Activated T-cell treated with anti-CD3 and anti-CD28 coated beads for 4 hours (primary cell): ENCODE measurements at places on chromosomes 3 and 15.

GRCh38 chr3:154061001-154061370 lies 60.2 kb upstream of the ARHGEF26 start:
- DNase-seq = no peak

DNA sequence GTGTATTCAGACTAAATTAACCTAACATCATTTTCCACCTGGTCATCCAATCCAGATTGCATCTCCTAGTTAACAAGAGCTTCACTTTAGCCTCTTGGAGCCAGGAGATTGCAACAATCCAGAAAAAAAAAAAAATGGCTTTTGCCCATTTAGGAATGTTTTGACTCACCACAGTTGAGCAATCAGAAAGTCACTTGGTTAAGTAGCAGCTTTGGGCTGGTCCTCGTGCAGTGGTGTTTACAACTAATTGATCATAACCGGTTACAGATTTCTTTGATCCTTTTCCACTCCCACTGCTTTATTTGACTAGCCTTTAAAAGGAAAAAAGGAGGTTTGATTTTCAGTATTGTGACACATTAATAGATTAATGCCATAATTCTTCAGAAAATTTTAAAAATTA lies 688.8 kb upstream of the CCDC54 start:
- no peak for DNase-seq

DNA sequence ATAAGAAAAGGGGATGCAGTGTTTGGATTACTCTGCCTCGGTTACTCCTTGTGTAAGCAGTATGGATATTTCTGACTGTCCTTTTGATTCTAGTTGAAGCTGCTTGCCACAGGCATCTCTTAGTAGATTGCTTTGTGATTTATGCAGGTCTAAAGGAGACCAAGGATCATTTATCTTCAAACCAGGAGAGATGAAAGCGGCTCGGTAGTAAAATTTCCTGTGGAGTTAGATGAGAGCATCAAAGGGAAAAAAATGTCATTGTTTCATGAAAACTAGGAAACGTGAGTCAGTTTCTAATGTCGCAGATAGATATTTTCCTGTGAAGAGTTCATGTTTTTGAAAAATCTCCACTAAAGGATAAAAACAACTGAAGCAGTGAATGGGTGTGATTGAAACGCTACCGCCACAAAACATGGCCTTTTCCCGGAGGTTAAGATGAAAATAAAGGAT lies 254.0 kb upstream of the TBL1XR1 start:
- no peak for DNase-seq

DNA sequence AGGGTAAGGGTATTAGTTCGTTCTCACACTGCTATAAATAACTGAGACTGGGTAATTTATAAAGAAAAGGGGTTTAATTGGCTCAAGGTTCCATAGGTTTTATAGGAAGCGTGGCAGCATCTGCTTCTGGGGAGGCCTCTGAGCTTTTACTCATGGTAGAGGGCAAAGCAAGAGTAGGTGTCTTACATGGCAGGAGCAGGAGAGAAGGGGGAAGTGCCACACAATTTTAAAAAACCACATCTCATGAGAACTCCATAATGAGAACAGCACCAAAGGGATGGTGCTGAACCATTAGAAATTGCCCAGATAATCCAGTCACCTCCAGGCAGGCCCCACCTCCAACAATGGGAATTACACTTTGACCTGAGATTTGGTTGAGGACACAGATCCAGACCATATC lies 12.2 kb downstream of the RNF111 start:
- no peak for DNase-seq

- DNase-seq = peak; percentile 33
These were observed 159.7 kb downstream of the POLR2M start for GRCh38 chr15:57866149-57866736.

- no peak for DNase-seq
These were observed 133.4 kb upstream of the ACP3 start for GRCh38 chr3:132183811-132184210.

- no peak for DNase-seq
These were observed 489.4 kb upstream of the IL12A start for GRCh38 chr3:159499031-159499793.

GRCh38 chr15:81053621-81054020 lies 52.9 kb downstream of the TLNRD1 start:
- DNase-seq = no peak

DNA sequence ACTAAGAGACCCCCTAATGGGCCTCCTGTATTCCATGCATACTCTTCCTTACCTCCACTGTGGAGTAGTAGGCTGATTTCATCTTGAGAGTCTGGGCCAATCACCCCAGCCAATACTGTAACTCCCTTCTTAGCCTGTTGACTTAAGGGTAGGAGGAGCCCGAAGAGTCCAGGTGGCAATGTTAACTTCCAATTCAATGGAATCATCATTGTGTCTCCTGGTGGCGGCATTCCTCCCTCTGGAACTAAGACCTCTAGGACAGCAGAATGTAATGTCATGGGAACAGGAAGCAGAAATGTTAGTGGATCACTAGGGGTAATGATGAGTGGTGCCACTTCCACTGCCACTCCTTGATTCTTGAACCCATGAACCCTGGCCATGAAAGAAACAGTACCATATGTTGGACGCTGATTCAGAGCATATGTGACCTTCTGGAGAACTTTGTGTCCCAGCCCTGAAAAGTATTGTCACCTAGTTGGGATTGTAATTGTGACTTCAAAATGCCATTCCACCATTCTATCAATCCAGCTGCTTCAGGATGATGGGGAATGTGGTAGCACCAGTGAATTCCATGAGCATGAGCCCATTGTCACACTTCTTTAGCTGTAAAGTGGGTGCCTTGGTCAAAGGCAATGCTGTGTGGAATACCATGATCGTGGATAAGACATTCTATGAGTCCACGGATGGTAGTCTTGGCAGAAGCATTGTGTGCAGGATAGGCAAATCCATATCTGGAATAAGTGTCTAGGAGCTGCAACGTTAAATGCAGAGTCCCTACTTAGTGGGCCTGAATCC lies 24.9 kb downstream of the NAALADL2 start:
- DNase-seq = no peak

DNA sequence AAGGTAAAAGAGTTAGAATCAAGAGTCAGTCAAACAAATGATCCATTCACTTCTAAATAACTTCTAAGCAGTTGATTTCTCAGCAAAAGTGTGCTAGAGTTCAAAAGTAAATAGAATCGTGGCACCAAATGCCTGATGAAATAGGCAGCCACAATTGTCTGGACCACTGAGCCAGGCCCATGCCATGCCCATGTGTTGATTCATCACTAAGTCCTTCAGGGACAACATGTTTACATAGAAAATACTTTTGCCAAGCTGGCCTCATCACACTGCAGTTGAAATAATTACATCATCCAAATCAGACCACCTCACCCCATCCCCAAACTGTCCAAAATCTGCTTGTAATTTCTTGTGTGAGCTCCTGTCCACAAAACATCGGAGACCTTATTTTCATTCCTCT lies 216.3 kb downstream of the IGSF11 start:
- no peak for DNase-seq

GRCh38 chr15:52243697-52244555 lies 51.7 kb downstream of the MYO5C start:
- DNase-seq = no peak

GRCh38 chr15:39583596-39584265 lies 2.9 kb downstream of the THBS1 start:
- no peak for DNase-seq

- no peak for DNase-seq
These were observed 124.8 kb downstream of the CTNNB1 start for GRCh38 chr3:41324156-41324475.

DNA sequence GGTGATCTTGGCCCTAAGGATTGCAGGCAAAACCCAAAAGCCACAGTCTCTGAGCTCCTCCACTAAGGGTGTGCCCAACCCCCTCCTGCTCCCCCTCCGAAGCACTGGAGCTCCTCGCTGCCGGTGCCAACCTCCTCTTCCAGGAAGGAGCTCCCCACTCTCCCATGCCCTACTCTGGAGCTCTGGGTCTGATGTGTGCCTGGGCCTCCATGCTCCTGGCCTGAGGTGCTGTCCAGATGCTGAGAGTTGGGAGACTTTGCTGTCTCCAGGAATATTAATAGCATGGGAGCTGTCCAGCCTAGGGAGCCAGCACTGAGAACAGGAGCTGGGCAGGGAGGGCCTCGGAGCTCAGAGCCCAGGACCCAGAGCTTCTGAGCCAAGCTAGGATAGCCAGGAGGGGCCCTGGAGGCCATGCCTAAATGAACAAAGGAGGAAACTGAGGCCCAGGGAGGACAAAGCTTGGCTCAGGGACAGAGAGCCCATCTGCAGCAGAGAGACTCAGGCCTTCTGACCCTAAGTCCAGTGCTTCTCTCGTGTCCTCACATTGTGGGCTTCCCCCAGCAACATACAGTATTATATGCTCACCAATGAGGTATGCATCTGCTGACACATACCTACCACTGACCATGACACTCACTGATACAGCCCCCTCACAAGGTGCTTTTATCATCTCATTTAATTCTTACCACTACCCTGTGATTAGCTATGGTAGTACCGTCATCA lies 36.9 kb upstream of the HERC1 start:
- no peak for DNase-seq

GRCh38 chr3:95434491-95434890 lies 1371.6 kb downstream of the NSUN3 start:
- no peak for DNase-seq

- no peak for DNase-seq
These were observed 79.9 kb downstream of the IGF1R start for GRCh38 chr15:98728082-98728810.

- no peak for DNase-seq
These were observed 271.3 kb upstream of the TOPAZ1 start for GRCh38 chr3:43970351-43970750.

DNA sequence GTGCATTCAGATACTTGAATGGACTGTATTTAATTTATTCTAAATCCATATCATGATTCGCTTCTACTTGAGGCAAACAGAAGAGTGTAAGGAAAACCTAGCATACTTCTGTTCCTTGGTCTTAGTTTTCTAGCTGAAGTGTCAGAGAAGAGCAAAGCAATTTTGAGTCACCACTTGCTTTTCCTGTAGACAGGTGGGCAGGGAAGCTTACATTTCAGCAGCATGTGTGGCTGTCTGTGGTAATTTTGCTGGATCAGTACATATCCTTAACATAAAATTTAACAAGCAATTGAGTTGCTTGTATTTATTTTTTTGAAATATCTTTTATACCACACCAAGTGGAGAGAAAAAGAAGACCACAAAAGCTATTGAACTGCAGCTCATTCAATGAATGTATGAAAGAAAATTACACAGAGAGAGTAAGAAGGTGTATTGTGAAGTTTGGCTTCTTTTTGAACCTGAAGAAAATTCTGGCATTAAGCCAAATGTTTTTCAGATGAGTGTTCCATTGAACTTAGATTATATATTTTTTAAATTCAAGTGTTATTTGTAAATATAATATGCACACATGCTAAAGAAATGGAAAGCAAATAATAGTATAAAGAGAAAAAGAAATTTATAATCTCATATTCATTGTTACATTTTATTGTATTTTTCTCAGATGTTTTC lies 747.6 kb downstream of the NAALADL2 start:
- DNase-seq = no peak

DNA sequence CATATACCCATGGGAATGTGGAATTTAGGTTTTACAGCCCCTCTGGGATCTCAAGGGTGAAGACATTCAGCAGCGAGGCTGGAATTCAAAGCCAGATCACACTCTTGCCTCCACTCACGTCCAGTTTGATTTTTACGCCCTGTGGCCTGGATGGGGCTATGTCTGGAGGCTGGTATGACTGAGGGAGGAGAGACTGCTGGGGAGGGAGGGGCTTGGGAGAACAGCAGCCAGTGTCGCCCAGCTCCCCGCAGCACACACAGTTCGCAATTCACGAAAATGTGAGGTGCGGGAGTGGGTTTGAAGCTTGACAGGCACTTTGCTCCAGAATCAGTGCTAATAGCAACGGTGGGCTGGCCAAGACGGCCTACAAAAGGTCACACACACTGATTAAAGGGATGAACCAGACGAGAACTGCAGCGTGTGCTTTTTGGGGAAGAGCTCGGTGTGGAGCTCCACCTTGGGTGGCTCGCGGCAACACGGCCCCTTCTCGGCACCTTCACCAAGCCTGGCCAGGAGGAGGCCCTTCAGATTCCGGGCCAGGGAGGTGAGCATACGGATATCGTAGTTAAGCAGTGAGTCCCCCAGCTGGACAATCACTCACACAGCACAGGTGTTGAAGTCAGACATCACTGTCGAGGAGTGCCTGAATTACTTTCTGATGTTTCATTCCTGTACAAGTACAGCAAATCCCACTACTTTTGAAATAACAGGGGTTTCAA lies 16.4 kb downstream of the EHD4 start:
- DNase-seq = no peak

- no peak for DNase-seq
These were observed 31.8 kb downstream of the INTS14 start for GRCh38 chr15:65578904-65579728.

DNA sequence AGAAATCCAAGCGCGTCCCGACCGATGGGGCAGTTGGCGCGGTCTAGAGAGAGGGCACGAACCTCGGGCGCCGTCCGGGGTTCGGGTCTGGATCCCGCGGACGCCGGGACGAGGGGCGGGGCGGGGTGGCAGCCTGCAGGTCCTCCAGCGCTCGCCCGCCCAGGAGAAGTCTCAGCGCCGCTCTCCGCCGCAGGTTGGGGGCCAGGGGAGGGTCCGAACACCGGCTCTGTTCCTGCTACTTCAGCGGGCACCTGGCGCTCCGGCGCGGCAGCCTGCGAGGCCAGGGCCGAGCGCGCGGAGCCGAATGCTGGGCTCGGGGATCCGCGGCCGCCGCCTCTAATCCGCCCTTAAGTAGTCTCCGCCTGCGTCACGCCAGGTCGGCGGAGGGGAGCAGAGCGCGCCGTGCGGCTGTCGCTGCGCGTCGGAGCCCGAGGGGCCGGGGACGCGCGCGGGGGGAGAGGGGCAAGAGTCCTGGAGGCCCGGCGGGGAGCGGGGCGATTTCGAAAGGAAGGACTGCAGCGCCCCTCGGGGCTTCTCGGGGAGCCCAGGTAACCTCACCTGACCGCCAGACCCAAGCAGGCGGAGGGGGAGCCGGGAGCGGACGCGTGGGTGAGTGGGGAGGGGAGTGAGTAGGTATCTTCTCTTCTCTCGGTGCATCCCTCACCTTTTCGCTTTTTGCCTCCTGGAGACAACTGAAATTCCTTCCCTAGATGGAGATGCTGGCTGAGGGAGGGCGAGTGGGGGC lies at the start of gene GJD2:
TSS of gene GJD2 (minus strand) at position 325 of the 745 bp plus-strand sequence. CDS start 510 bp downstream, outside the sequence.
- no peak for DNase-seq

DNA sequence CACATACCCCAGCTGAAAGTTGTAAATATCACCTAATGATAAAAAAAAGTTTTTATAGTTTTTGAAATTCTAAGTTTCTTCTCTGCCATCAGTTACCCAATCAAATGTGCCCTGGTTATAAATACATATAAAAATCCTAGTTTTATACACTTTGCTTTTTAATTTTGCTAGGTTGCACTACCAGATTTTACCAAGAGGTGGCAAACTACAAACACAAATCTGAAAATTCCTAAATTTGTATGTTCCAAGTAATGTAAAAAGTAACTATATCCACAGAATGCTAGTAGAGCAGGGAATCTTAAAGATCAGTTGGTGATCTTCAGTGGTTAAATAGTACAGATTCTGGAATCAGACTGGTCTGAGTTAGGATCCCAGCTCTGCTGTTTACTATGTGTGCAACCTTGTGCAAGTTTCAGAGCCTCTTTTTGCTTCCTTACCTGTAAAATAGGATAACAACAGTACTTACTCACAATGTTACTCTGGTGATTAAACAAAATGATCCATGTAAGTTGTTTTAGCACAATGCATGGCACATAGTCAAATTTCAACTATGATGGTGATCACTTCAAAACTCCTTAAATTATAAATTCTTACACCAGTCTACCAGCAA lies 11.0 kb downstream of the TRPM7 start:
- no peak for DNase-seq
